ENCODE measurements at places on chromosomes 5 and 9. TPM values are rescaled to one million over a fixed set of nuclear protein-coding genes. Genes with fewer than 3 reads are reported as not detected.
A peak's percentile ranks its signal among the peaks of the same experiment; 100 is the strongest.

The FAT2 gene
- total RNA-seq, result 0.40 TPM

The SGCD gene
- total RNA-seq, result 86.6 TPM

The MBLAC2 gene
- total RNA-seq, result 3.1 TPM

GRCh38 chr5:148970228-148970627 is 92.6 kb downstream of the SH3TC2 start:
- peak; percentile 84 for DNase-seq
- no peaks in the 10 kb centered on the region for H3K27me3 ChIP-seq
- no peak overlapping the region for H3K4me3 ChIP-seq
- H3K36me3 ChIP-seq, result no peaks in the 10 kb centered on the region

DNA sequence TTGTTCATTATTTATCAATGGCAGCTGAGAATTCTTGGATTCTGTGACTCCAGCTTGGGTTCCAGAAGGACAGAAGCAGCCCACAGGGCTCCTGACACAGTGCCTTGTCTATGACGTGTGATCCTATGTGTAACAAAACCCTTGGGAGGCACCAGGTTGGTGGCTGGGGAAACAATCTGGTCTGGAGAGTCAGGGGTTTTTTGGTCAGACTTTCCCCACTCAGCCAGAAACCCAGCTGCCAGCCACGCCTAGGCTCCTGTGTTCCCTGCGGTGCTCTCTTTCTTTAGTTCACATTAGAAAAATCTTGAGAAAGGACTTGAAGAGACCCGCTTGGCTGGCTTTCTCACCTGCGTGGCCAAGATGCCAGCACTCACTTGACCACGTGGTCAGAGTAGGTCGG is 15.5 kb upstream of the ZBED3 start:
- no peaks in the 10 kb centered on the region for H3K27me3 ChIP-seq
- no peak overlapping the region for H3K4me3 ChIP-seq

- no peak overlapping the region for H3K27ac ChIP-seq
- peak overlapping the region; percentile 98 for H3K4me3 ChIP-seq
- peaks cover 47% of the 10 kb centered on the region for H3K36me3 ChIP-seq
- H3K4me1 ChIP-seq, result peaks cover 18% of the 10 kb centered on the region
- DNase-seq, result no peak
- H3K27me3 ChIP-seq, result no peaks in the 10 kb centered on the region
Measured at GRCh38 chr9:128321879-128322403, 306 bp downstream of the TRUB2 start.

DNA sequence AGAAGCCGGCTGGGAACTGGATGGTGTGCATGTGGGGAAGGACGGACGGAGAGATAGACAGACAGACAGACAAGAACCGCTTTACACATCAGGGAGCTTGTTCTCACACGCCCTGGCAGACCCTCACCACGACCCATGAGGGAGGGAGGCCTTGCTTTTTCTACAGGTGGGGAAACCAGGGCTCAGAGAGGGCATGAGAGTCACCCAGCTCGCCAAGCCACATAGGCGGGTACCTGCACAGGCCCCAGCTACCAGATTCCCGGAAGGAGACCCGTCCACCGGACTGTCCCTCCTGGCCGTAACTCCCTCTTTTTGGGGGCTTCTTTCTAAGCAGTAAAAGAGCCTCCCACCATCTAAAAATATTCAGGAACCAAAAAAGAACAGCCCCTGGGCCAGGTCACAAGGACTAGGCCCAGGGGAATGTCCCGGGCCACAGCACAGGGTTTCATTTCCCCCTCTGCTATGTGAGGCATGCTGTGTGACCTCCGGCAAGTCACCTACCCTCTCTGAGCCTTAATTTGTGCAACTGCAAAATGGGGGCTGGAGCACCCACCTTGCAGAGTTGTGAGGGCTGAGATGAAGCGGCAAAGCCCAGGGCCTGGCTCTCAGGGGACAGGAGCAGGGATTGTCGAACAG is 84.4 kb upstream of the SARDH start:
- H3K36me3 ChIP-seq, result peaks cover 13% of the 10 kb centered on the region
- peak overlapping the region; percentile 35 for H3K27ac ChIP-seq
- DNase-seq, result no peak
- no peak overlapping the region for H3K4me3 ChIP-seq
